ENCODE measurements at places on chromosomes 1 and 21. TPM values are rescaled to one million over a fixed set of nuclear protein-coding genes. Genes with fewer than 3 reads are reported as not detected.

ANGPTL1 gene
- 0.58 TPM for polyA plus RNA-seq

TSPAN2 gene
- polyA plus RNA-seq: 2.0 TPM

FAM72C gene
- not detected for polyA plus RNA-seq

GUCA2A gene
- not detected for polyA plus RNA-seq

CFAP107 gene
- polyA plus RNA-seq: not detected
